ENCODE measurements at places on chromosomes 5 and 9. TPM values are rescaled to one million over a fixed set of nuclear protein-coding genes. Genes with fewer than 3 reads are reported as not detected.
A peak's percentile ranks its signal among the peaks of the same experiment; 100 is the strongest.

DNA sequence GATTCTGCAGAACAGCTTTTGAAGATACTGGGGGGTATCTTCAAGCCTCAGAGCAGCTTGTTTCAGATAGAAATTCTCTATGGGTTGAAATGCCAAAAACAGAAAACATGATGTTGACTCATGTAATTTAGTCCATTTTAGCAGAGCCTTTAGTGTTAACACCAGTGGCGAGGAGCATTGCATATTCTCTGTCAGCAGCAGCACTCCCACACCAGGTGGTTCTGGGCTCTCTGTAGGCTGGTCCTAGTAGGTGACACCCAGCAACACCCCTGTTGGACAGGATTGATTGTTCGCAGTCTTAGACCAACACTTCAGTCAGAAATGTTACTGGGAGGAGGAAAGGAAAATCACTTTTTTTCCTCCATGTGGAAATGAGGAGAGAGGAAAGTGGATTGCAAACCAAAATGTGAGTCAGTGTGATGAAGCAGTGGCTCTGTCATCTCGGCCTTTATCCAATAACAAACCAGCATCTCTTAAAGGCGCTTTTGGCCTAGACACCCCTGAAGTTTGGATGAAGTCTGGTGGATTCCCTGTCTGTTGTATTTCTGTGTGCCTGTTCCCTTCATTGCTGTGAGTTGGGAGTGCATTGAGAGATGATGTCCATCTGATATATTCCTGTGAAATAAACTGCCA is 16.8 kb downstream of the SLC46A2 start:
- no peak for DNase-seq

- DNase-seq, result no peak
These were observed 92.3 kb downstream of the STRBP start for GRCh38 chr9:123175854-123176629.

GRCh38 chr9:124419832-124420489 is 4.7 kb upstream of the PSMB7 start:
- no peak for DNase-seq

DNA sequence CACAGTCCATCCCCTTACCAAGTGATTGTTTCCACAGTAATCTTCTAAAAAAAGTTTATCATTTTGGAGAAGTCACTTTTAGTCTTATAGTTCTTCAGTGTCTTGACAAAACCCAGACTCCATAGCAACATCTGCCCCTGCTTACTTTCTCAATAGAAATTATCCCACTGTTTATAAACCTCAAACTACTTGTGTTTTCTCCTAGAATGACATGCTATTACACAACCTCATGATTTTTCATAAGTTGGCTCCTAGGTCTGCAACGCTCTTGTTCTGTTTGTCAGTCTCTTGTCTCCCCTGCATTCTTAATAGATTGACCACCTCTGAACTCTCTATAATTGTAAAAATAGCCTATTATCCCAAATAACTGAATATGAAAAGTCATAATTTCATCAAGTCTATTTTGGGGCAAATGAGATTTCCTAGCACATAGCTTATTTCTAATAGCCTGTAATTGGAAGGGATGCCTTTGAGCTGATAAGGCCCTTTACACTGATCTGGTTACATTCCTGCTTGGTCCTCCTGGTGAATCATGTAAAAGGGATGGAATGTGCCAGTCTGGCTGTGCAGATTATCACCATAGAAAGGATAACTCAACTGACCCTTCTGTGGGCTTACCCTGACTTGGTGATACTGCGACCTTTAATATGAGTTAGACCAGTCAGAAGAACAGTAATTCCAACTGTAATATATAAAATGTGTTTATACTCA is 69.6 kb downstream of the CHSY3 start:
- no peak for DNase-seq

DNA sequence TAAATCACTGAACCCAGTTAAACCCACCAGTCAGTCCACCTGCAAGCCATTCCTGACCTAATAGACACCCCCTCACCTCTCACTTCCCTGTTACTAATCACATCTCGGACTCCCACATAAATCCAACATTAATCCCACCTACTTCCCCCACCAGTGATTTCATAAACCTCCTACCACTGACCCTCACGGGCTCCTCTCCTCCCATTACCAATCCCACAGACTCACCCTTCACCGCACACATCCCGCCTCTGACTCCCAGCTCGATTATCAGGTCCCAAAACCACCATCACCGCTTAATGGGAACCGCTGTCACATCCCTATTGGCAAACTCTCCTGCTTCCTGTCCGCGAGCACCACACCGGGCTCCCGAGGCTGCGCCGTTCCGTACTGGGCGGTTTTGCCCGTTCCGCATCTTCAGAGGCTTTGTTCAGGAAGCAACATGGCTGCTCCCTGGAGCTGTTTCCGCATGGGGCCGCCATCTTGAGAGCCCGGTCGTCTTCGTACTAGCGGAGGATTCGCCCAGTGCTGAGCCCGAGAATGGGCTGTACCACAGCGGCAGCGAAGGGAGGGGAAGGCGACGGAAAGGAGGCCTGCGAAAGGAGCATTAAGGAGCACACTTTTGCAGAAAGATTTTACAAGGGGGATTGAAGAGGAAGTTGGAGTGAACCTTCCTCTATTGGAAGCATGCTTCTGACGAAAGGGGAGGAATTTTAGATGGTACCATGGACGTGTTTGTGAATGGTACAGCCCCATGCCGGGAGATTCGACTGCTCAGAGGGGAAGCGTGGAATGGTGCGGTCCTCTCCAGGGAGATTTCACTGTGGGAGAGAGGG is at the start of gene ZNF300:
Gene ZNF300 (minus strand): TSS at position 502 of the 833 bp plus-strand sequence. CDS start 1,825 bp downstream, outside the sequence.
- DNase-seq, result peak; percentile 98

- no peak for DNase-seq
These were observed 10.0 kb downstream of the TRAF1 start for GRCh38 chr9:120916588-120916987.

DNA sequence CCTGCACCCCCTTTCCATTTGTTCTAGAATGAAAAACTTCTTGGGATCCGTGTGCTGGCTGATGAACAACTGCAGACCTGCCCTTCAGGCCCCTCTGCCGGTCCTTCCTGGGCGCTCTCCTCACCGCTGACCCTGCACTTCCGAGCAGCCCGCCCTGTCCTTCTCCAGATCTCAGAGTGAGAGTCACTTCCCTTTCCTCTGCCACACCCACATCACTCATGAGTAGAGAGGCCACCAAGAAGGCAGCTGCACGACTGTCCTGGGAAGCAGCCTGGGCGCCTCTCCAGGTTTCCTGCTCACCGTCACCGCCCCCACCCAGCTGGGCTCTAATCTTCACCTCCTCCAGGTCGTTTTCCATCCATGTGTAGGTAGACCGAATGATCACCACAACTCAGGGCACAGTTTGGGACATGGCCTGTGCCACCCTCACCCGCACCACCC is 35.0 kb upstream of the NSMF start:
- DNase-seq, result no peak

DNA sequence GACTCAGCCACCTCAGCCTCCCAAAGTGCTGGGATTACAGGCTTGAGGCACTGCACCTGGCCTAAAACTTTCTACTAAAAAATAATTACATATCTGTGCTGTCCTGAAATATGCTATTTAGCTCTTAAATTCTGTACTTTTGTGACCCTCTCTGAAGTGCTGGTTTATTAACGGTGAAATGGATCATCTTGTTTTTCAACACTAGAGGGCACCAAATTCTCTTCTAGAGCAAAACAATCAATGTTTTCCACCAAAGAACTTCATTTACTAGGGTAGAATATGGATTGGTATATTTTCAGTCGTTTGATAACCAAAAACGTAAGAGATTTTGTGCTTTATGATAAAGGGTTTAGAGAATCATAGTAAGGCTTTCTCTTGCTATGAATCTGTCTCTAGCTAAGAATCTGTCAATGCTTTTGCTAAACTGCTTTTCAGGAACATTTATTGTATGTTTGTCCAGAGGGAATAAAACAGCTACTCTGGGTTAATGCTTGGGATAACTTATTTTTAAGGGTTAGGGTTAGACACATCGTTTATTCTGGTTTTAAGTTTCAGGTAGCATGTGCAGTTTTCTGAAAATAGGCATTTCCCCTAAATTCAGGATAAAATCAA is 63.6 kb downstream of the RNF180 start:
- DNase-seq, result peak; percentile 7

GRCh38 chr9:1722404-1722803 is 292.7 kb upstream of the SMARCA2 start:
- no peak for DNase-seq

- no peak for DNase-seq
These were observed 376.3 kb upstream of the CHD1 start for GRCh38 chr5:99305045-99305580.

DNA sequence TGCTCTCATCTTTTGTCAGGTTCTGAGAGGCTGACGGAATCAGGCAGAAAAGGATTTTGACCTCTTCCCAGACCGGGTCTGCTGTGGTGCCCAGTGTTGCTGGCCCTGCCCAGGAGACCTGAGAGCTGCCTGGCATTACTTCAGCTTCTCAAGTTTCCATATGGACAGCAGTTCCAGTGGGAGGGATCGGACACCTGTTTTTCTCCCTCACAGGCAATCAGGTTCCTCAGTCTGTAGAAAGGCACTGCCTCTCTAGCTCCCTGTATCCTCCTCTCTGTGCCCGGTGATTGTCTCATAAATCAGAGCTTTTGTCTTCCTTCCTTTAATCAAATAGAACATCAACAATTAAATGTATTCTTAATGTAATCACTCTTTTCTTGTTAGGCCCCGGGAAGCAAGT is 198.7 kb downstream of the SEMA6A start:
- no peak for DNase-seq

GRCh38 chr5:155049569-155050383 is 36.2 kb downstream of the KIF4B start:
- DNase-seq, result no peak

DNA sequence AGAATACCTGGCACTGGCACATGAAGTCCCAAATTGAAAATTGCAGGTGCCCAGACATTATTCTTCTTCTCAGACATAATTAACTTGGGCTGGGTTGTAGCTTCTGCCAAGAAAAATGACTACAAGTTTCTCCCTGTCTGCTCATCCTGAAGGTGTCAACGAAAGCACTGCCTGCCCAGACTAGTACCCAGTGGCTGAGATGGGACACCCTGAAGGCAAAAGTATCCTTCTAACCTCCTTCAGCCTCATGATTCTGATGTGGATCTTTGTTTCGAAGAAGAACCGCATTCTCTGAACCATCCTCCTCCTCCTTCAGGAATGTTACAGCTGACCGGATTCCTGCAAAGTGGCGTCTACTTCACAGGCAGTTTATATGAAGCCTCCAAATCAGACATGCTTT is 161.1 kb upstream of the FST start:
- DNase-seq, result no peak

GRCh38 chr5:56328753-56329560 is 95.8 kb upstream of the ANKRD55 start:
- DNase-seq, result no peak

DNA sequence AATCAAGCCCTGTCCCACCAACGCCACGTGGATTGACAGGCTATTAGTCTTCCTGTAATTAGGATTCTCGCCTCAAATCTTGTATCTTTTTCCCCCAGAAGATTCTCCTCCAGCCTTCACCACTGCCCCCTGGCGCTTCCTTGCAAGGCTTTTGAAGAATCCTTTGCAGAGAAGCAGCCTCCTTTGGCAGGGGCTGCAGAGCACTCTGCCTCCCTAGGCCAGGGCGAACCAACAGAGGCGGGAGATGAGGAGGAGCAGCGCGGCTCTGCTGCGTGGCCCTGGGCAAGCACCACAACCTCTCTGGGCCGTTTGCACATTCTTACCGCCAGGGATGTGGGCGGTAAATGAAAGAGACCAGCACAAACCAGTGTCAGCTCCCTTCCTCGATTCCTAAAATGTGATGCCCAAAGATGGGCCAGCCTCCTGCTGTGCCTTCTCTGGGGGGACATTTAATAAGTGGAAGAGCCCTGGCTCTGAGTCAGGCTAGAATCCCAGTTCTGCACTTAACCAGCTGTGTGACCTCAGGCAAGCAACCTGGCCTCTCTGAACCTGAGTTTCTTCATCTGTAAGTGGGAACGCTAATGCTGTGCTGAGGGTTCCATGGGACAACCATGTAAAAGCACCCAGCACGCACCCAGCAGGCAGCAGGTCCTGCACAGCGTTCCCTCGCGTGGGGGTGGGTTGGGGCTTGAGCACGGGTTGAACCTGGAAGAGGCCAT is 128.6 kb downstream of the KCNIP1 start:
- DNase-seq, result no peak

DNA sequence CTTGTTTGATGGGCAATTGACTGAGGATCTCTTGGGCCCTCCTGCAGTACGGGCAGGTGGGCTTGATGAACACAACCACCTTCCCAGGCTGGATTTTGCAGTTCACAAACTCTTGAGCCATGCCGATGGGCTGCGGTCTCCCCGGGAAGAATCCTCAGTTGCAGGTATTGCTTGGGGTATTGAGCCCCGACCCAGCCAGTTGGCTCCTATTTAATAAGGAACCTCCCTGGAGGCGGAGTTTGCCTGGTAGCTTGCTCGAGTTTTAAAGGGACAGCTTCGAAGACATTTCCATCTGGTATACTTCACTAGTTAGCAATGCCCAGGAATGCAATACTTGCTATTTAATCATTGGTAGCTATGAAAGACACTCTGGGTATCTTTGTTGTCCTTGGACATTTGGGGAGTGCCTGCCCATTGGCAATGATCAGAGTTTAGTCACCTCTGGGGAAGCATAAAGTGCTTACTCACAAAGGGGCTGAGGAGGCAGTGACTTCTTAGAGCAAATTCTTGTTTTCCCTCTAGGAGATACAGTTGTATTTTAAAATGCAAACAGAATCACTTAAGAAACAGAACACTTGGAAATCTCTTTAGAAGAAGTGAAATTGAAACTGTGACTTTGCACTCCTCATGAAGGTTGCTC is at the start of gene GLRX:
Gene GLRX (minus strand): TSS at position 185 of the 640 bp plus-strand sequence. CDS start 64 bp downstream, at position 121.
- DNase-seq, result no peak

DNA sequence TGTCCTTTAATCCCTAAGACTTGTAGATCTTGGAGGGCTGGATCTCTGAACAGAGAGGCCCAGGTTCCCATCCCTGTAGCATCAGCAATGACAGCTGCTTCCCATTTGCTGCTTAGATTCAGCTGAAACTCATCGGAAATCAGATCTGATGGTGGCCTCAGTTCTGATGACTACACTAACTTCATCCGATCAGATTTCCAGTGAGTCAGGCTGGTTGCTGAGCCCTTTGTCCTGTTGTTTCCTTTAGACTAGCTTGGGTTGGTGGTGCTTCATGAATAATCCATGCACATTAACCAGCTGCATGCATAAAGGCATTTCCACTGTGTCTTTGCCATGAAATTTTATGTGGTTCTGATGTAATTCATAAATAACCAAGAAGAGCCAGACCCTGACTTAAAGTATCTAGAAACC is 195.2 kb upstream of the TUT7 start:
- DNase-seq, result no peak

The TERT gene
- 0.20 TPM for polyA plus RNA-seq

The PCDHGB7 gene
- 17.5 TPM for polyA plus RNA-seq

The TAF11L4 gene
- not detected for polyA plus RNA-seq

The PCDHA13 gene
- polyA plus RNA-seq, result not detected

The SPATA31E1 gene
- polyA plus RNA-seq, result 0.03 TPM

The SHB gene
- 19.0 TPM for polyA plus RNA-seq

The CARD6 gene
- polyA plus RNA-seq, result 3.6 TPM

The FYB1 gene
- 2.8 TPM for polyA plus RNA-seq

The HRH2 gene
- polyA plus RNA-seq, result 2.5 TPM

The AIF1L gene
- 376 TPM for polyA plus RNA-seq

The MOB3B gene
- 22.0 TPM for polyA plus RNA-seq

The PLPP7 gene
- polyA plus RNA-seq, result 3.3 TPM

The NTNG2 gene
- 0.30 TPM for polyA plus RNA-seq
